ENCODE measurements at places on chromosomes 2 and 18.

- no peak for DNase-seq
- H3K27me3 ChIP-seq: no peaks in the 10 kb centered on the region
- H3K27ac ChIP-seq: no peak overlapping the region
- H3K36me3 ChIP-seq: no peaks in the 10 kb centered on the region
Observed at GRCh38 chr18:8942909-8943545, 159.5 kb upstream of the NDUFV2 start.

DNA sequence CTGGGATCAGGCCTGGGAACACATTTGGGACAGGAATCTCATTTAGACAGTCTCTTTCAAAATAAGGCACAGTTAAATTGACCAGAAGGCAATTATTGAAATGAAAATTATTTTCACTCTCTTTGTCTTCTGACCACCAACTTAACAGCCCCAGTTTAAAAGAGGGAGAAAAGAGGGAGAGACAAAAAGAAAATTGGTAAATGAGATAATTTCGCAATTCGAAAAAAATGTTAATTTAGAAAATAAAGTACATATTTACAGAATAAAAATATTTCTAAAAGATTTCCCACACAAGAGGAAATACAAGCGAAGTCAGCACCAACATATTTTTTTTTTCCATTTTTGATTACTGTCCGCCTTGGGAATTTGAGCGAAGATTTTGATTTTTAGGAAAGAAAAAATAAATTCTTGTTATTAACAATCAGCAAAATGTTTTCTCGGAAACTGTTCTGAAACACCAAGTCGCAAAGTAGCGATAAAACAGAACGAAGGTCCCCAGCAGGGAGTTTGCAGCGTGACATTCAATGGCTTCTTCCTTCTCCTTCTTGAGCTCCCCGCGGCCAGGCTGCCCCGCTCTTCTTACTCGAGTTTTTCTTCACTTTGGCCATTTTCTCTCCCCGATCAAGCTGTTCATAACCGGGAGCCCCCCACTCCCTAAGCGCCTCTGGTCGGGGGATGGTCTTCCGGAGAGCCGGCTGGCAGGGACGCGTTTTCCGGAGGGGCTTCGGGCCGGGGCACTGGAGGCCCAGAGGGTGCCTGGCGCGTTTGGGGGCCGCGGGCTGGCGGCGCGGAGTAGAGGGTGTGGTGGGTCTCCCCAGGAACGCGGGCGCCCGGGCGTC is 5.0 kb downstream of the SP9 start:
- H3K4me1 ChIP-seq: peaks cover 34% of the 10 kb centered on the region
- H3K4me3 ChIP-seq: no peak overlapping the region
- H3K36me3 ChIP-seq: no peaks in the 10 kb centered on the region

DNA sequence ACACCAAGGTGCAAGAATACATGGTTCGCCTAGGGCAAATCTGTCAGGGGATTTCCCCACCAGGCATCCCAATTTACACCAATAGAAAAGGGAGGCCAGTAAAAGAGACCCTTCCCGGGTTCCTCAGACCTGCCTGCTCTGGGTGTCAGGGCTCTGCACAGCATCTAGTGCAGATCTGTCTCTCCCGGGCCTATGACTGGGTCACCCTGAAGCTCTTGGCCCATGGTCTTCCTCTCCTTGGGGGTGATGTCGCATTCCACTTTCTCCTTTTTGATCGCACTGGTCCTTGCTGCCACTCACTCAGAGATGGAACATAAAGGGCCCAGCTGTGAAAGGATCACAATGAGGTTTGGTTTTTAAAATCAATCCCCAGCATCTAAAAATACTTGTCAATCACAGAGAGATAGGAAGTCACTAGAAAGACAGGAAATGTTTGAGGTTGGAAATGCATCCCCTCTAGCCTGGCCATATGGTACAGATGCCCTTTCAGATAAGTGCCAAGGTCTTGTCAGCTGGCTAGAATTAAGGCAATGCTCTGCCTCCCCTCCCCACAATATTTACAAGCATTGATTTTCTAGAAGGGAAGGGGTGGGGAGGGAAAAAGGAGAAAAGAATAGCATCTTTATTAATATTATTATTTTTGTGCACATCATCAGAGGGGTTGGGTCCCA is 34.9 kb upstream of the AFTPH start:
- DNase-seq: no peak
- no peaks in the 10 kb centered on the region for H3K36me3 ChIP-seq
- peaks cover 8% of the 10 kb centered on the region for H3K4me1 ChIP-seq
- H3K27me3 ChIP-seq: peaks cover 1% of the 10 kb centered on the region
- H3K27ac ChIP-seq: no peak overlapping the region

DNA sequence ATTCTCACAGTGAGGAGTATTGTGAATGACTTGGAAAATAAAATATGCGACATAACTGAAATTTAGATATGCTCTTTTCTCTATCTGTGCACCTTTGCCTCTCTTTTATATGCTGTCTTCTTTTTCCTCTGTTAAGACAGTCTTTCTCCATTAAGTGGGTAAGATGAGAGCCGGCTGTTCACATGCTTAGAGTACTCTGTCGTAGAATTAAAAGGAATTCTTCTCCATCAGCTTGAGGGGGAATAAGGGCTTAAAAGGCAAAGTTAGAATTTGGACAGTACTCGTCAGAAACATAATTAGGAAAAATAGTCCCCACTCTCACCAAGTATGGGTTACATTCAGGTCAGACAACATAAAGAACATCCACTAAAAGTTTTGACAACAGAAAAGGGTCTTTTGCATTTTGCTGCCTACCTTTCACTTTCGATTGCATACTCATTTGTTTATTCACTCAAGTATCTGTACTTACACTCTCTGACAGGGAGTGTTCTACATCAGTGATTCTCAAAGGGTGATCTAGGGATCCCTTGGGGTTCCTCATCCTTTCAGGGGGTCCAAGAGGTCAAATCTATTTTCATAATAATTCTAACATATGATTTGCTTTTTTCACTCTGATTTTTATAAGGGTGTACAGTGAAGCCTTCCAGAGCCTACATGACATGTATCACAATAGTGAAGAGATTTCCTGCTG is 48.0 kb downstream of the ARHGAP15 start:
- peak overlapping the region; percentile 72 for H3K4me3 ChIP-seq
- no peak for DNase-seq
- peak overlapping the region; percentile 94 for H3K27ac ChIP-seq
- no peaks in the 10 kb centered on the region for H3K27me3 ChIP-seq
- peaks cover 55% of the 10 kb centered on the region for H3K4me1 ChIP-seq

DNA sequence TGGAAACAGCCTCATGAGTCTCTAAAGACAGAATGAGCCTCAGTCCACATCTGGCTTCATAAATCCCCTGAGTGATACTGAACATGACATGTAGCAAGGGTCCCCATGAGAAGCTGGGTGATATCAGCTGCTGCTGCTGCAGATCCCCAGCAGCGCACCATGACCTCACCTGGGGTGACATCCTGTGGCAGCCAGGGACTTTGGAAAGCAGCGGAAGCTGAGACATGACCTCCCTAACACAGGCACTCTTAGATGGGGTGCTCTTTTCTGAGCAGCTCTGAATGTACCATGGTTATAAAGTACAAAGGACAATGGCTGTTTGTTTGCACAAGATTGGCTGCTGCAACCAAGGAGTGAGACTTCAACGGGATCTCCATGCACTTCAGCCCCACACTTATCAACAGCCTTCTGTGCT is 74.7 kb upstream of the TMEM200C start:
- no peak overlapping the region for H3K4me3 ChIP-seq
- peaks cover 21% of the 10 kb centered on the region for H3K4me1 ChIP-seq
- no peaks in the 10 kb centered on the region for H3K27me3 ChIP-seq
- DNase-seq: peak; percentile 30
- no peak overlapping the region for H3K27ac ChIP-seq

DNA sequence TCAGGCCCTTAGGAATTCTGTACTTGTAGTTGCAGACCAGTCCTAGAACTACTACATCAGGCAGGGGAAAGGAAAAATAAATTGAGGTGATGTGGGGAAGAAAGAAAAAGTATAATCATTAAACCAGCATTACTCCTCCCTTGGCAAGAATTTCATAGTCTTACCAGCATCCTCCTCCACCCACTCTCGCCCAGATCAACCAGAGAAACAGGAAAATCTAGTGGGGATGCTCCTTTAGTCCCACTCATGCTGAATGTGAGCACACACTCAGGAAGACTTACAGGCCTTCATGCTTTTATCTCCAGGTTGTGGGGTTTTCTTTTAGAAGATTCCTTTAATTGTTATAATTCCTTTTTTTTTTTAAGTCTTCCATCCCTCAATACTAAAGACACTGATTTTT is 129.3 kb upstream of the CCDC150 start:
- H3K27me3 ChIP-seq: peaks cover 7% of the 10 kb centered on the region
- no peaks in the 10 kb centered on the region for H3K4me1 ChIP-seq
- H3K36me3 ChIP-seq: no peaks in the 10 kb centered on the region
- no peak overlapping the region for H3K4me3 ChIP-seq

- no peaks in the 10 kb centered on the region for H3K4me1 ChIP-seq
- H3K27ac ChIP-seq: no peak overlapping the region
- H3K27me3 ChIP-seq: no peaks in the 10 kb centered on the region
- no peaks in the 10 kb centered on the region for H3K36me3 ChIP-seq
- H3K4me3 ChIP-seq: no peak overlapping the region
- DNase-seq: no peak
Observed at GRCh38 chr18:12552879-12553242, 105.0 kb downstream of the SPIRE1 start.

DNA sequence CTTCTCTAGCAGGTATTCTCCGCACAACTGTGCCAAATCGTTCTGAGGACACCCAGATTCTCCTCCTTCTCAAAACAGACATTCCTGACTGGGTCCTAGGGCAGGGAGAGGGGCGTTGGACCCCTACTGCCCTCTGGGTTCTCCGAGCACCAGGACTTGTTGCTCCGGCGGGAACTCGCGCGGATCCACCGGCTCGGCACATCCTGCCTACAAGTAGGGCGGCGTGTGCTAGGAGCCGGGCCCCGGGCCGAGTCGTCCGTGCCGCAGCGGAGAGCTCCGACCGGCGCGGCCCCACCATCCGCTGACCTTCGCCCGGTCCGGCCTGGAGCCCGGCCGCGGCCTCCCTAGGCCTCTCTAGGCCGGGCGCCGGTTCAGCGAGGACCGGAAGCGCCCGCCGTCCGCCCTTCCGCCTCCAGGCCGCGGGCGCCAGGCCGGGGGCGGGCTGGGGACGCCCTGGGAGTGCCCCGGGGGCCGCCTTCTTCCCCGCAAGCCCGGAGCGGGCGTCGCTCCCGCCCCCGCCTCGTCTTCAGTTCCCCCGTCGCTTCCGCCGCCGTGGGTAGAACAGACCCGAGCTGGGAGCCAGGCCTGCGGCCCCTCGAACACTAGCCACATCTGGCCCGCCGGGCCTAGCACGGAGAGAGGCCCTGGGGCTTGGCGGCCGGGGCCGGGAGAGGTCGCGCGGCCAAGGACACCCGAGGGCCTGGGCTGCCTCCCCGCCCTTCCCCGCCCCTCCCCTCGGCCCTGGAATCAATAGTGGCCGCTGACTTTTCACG is 7.6 kb upstream of the ONECUT2 start:
- H3K36me3 ChIP-seq: peaks cover 10% of the 10 kb centered on the region
- H3K27me3 ChIP-seq: peaks cover 59% of the 10 kb centered on the region
- peak; percentile 8 for DNase-seq
- H3K27ac ChIP-seq: no peak overlapping the region
- peaks cover 14% of the 10 kb centered on the region for H3K4me1 ChIP-seq

- peak within 1 kb of the TSS; percentile 96 for H3K27ac ChIP-seq
- peak; percentile 97 for DNase-seq
- H3K36me3 ChIP-seq: peaks cover 18% of the 10 kb centered on the region
- peaks cover 36% of the 10 kb centered on the region for H3K4me1 ChIP-seq
- H3K4me3 ChIP-seq: peak within 1 kb of the TSS; percentile 89
Observed at GRCh38 chr2:63588385-63589147, at the start of the genes MDH1 and WDPCP. Gene MDH1, plus strand, starts transcription at chr2:63588963. Its CDS starts 81 bp downstream, at chr2:63589044. Gene WDPCP, minus strand, starts transcription at chr2:63588477. Its CDS starts 206 bp downstream, at chr2:63588271.

- H3K27me3 ChIP-seq: peaks cover 2% of the 10 kb centered on the region
- peaks cover 2% of the 10 kb centered on the region for H3K4me1 ChIP-seq
- no peak overlapping the region for H3K4me3 ChIP-seq
- H3K36me3 ChIP-seq: peaks cover 2% of the 10 kb centered on the region
- no peak overlapping the region for H3K27ac ChIP-seq
Observed at GRCh38 chr2:39486071-39486470, 49.0 kb upstream of the MAP4K3 start.

- no peak overlapping the region for H3K27ac ChIP-seq
- no peaks in the 10 kb centered on the region for H3K4me1 ChIP-seq
- no peak overlapping the region for H3K4me3 ChIP-seq
- H3K27me3 ChIP-seq: no peaks in the 10 kb centered on the region
- no peak for DNase-seq
- H3K36me3 ChIP-seq: no peaks in the 10 kb centered on the region
Observed at GRCh38 chr2:1652034-1652790, 92.1 kb downstream of the PXDN start.

DNA sequence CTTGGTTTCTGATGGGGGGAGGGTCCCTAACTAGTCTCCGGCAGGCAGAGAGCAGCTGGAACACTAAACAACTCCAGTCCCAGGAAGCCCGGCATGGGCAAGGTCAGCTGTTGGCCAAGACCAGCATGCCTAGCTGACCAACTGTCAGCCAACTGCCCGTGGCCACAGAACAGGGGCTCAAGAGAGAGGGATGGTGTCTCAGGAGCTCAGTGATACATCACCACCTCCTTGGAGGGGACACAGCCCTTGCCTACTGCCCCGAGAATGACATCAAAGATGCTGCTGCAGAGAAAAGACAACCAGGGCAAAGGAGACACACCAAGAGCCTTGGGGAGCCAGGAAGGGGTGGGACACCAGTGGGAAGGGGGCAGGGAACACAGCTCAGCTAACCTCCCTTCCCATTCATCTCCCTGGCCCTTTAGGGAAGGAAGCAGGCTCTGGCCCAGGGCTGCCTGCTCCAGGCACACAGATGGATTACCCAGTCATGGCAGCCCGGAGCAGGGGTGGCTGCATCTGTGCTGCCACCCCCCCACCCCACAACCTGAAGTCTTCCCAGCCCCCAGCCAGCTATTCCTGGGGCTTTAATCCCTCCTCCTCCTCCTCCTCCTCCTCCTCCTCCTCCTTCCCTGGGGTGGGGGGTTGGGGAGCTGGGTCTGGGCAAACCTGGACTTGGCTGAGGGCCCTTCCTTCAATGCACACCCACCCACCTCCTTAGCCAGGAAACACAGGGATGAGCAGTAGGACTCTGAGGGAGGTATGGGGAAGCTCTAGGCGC is 1.9 kb downstream of the BIN1 start:
- DNase-seq: no peak
- no peak overlapping the region for H3K27ac ChIP-seq
- H3K27me3 ChIP-seq: peaks cover 5% of the 10 kb centered on the region
- no peak overlapping the region for H3K4me3 ChIP-seq
- peaks cover 5% of the 10 kb centered on the region for H3K4me1 ChIP-seq

GRCh38 chr2:104049981-104050380 is 803.9 kb upstream of the POU3F3 start:
- H3K27ac ChIP-seq: no peak overlapping the region
- no peak for DNase-seq
- H3K4me3 ChIP-seq: no peak overlapping the region
- no peaks in the 10 kb centered on the region for H3K4me1 ChIP-seq
- no peaks in the 10 kb centered on the region for H3K36me3 ChIP-seq
- no peaks in the 10 kb centered on the region for H3K27me3 ChIP-seq

- H3K27me3 ChIP-seq: no peaks in the 10 kb centered on the region
- no peaks in the 10 kb centered on the region for H3K36me3 ChIP-seq
- H3K27ac ChIP-seq: no peak overlapping the region
Observed at GRCh38 chr2:235920216-235920865, 247.8 kb downstream of the GBX2 start.
